GM10248 (cell line): ENCODE measurements at places on chromosomes 12 and 14.
A peak's percentile ranks its signal among the peaks of the same experiment; 100 is the strongest.

GRCh38 chr12:45703942-45704341 lies 25.6 kb upstream of the ARID2 start:
- no peak for DNase-seq

DNA sequence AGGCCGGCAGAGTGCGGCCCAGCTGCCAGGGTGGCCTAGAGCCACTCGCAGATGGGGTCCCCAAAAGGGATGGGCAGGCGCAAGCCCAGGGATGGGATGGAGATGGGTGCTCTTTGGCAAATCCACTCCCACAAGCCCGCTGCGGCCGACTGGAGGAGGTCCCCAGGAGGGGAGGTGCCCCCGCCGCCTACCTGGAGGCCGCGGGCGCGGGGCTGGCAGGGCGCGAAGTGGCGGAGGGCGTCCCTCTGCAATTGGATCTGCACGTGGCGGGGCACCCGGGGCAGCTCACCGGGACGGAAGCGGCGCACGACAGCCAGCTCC lies 730 bp downstream of the PPP1R3E start:
- no peak for DNase-seq

DNA sequence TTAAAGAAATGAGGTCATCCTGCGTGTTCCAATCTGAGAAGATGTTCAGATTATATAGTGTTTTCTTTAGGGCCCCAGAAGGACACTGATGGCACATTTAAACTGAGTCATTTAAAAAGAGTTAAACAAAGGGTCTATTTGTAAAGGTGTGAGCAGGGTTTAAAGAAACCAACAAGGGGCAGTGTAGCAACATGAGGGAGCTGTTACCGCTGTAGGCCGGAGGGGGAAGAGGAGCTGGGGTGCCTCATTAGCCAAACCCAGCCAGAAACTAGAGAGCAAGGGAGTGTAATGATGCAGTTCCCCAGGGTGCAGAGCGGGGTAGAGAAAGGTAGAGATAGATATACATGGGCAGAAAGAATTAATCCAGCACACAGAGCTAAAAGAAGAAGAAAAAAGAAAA lies 160.4 kb downstream of the TBX5 start:
- DNase-seq: no peak

DNA sequence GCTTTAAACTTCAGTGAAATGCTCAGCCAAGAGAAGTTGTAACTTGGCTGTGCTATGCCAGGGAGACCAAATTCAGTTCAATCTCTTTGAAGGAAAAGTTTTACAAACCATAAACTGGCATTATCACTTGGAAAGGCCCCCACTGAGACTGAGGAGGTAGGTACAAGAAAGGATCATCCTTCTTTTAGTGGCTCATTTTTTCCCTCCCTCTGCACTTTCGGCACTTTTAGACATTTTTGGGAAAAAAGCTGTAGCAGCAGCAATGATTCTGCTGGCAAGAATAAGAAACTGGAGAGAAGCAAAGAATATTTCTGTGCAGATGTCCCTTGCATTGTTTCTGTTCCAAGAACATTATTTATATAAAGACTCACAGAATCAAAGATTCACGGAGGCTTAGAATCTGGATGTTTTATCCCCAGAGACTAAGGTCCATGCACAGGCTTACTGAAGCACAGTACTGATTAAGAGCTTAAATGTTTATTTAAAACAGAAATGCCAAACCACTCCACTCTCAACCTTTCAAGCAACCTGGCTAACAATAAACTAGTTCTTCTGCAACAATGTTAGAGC lies 12.3 kb downstream of the ZC2HC1C start:
- no peak for DNase-seq

- DNase-seq: peak; percentile 50
These were observed 78.5 kb downstream of the VCPKMT start for GRCh38 chr14:50037852-50038251.

DNA sequence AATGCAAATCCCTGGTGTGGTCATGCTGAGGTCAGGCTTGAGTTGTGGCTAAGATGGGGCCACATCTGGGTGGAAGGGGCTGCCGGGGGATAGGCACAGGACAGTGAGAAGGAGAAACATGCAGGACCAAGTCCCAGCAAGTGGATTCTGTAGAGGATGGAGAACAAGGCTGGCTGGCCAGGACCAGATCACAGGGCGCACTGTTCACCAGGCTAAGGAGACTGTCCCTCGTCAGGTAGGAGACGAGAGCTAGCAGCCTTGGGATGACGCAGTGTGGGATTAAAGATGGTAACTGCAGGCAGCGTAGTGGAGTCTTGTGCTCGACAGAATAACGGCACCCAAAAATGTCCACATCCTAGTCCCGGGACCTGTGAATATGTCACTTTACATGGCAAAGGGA lies 336.1 kb downstream of the BCL11B start:
- no peak for DNase-seq

DNA sequence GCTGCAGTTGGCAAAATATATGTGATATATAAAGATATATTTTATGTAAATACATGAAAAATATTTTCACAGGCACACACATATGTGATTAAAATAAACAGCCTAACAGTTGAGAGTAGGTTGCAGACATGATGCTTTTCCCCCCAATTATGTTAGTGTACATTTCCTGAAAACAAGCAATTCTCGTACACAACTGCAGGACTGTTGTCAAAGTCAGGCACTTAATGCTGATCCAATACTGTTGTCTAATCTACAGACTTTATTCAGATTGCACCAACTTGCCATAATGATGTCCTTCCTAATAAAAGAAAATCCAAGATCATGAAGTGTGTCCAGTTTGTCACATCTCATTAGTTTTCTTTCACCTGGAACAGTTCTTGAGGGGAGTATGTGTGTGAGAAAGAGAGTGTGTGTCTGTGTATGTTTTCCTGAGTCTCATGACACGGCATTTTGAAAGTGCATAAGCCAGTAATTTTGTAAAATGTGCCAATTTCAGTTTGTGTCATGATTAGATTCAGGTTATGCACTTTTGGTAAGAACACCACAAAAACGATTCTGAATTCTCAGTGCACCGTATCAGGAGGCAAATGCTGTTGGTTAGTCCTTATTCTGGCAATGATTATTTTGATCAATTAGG lies 16.5 kb upstream of the SEL1L start:
- DNase-seq: no peak

GRCh38 chr14:76088326-76088725 lies 63.4 kb upstream of the GPATCH2L start:
- DNase-seq: no peak

- DNase-seq: peak; percentile 34
These were observed 1.1 kb upstream of the NUDT4 start for GRCh38 chr12:93376436-93377251.

- DNase-seq: no peak
These were observed 749 bp downstream of the GALNT6 start for GRCh38 chr12:51390457-51390856.

DNA sequence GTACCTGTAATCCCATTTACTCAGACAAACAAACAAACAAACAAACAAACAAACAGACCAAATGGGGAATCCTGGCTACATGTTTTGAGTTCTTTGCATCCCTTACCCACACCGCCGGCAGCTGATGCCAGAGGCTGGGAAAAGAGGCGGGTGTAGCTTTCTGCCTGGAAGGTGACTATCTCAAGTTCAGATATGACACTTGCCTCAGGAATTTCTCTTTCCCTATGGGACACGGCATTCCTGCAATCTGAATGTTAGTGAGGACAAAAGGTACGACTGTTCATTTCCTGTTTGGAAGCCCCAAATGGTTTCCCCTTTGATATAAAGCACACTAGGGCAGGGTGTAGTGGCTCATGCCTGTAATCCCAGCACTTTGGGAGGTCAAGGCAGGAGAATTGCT lies 2.9 kb downstream of the MYL2 start:
- DNase-seq: no peak

- peak; percentile 79 for DNase-seq
These were observed 35.9 kb downstream of the XRCC3 start for GRCh38 chr14:103679351-103679750.

DNA sequence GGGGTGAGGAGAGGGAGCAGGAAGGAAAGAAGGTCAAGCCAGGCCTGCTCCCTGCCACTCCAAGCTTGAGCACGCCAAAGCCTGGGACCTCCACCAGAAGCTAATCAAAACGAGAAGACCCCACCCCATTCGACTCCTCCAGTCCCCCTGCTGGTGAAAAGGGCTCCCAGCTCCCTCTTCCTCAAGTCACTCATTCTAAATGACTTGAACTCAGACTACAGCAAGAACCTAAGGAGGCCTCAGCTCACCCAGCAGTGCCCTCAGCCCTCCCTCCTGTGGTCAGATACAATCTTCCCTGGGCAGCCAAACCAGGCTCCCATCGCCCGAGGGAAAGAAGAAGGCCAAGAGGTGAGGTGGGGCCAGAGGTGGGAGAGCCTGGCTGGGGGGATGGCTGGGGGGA lies 17.4 kb downstream of the HDAC7 start:
- no peak for DNase-seq

- DNase-seq: no peak
These were observed 57.2 kb upstream of the CISTR start for GRCh38 chr12:53809005-53809404.

GRCh38 chr12:111224186-111225066 lies 144.5 kb downstream of the PHETA1 start:
- no peak for DNase-seq

DNA sequence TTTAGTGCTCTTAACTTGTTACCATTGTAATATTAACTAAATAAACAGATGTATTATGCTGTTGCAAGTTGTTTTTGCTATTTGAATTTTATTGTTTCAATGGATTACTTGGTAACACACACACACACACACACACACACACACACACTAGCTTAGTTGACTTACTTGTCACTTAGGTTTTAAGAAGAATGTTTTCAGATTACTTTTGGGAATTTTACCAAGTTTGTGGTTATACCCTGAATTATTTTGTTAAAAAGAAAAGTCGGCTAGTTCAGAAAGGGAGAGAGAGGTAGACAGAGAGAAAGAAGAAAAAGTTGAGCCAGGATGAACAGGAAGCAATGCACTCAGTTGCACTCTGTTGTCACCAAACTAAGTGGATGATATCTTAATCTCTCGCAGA lies 5.3 kb downstream of the SSTR1 start:
- no peak for DNase-seq

DNA sequence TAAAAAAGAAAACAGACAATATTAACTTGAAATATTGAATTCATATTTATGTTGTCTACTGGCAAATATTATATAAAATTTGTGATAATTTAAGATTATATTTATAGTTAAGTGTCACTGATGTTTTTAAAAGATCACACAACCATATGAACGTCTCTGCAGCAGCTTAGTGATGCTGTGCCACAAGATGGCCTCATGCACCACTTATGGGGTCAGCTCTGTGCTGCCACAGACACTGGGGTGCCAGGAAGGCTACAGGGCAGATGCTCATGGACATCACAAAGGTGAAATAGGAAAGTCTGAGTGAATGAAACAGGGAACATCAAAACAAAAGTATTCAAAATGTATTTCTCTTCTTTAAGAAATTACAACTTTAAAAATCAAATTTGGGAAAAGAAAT lies 13.1 kb downstream of the ATXN3 start:
- no peak for DNase-seq

DNA sequence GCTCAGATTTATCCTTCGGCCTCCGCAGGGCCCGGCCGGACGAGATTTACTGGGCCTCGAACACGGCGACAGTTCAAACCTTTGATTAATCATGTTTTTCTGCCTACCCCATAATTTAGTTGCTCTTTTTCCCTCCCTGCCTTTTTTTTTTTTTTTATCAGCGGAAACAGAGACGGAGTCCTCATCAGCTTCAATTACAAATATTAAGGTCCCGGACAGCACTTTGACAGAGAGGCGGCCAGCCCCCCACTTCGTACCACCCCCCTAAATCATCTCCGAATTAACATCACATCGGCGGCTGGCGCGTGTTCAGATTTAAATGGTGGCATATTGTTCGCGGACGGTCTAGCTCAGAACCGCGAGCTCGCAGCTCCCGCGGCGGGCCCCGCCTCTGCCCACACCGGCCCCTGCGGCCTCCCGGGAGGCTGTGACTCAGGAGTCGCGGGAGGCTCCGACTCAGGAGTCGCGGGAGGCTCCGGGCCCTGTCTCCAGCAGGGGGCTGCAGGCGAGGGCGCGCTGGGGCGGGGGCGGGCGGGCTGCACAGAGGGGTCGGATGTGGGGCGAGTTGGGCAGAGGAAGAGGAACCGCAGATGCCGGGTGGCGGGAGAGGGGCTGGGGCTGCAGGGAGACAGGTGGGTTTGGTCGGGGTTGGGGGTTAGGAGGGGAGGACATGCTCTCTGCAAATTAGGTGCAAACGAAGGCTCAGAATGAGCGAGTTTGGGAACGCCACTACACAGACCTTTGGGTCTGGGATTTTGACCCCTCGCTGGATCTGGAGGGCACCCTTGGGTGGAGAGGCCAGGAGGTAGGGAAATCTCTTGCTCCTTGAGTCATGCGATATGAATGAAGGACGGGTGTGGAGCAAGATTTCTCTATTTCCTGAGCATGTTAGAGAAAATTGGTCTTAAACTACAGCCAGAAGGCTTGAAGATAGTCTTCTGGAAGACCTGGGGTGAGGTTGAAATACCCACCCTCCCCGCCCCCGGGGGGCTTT lies 19.6 kb upstream of the ATP5MC2 start:
- peak; percentile 38 for DNase-seq

DNA sequence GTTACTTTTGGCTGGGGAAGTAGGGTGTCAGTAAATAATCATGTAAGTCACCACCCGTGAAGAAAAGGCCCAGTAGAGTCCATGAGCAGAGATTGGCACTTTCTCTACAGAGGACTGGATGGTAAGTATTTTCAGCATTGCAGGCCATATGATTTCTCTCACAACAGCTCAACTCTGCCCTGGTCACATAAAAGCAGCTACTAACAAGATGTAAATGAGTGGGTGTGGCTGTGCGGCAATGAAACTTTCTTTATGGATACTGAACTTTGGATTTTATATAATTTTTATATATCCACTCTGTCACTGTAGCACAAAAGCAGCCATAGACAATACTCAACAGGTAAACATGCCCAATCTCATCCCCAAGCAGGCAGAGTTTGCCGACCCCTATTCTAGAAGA lies 343.6 kb downstream of the GLT1D1 start:
- DNase-seq: no peak

DNA sequence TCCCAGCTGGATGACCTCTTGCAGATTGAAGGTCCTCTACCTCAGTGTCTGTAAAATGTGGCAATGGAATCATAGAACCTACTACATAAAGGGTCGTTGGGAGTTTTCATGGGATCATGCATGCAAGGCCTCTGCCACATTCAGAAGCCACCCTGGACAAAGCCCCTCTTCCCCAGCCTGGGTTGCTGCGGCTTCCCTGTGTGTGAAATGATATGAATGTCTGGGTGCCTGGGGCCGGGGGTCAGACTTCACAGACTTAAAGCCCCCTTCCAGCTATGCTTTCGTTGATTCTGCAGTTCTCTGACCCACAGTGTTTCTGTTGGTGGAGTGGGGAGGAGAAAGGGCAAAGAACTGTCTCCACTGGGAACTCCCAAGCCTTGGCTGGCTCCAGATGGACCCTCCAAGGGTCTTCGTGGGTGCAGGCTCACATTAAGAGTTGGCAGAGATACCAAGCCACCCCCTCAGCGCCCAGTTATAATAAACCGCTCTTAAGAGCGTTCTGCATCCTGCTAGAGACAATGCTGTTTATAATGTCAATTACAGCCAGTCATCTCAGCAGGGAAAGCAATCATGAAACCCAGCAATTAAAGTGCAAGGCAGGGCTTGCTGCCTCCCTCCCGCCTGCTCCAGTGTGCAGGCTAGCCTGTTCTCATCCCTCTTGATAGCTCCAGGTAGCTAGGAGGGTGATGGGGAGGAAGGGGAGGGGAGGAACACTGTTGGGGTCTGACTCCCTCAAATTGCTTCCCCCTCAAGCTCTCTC lies 210.9 kb upstream of the FKBP4 start:
- no peak for DNase-seq
